ENCODE measurements at places on chromosomes 5 and 9.

DNA sequence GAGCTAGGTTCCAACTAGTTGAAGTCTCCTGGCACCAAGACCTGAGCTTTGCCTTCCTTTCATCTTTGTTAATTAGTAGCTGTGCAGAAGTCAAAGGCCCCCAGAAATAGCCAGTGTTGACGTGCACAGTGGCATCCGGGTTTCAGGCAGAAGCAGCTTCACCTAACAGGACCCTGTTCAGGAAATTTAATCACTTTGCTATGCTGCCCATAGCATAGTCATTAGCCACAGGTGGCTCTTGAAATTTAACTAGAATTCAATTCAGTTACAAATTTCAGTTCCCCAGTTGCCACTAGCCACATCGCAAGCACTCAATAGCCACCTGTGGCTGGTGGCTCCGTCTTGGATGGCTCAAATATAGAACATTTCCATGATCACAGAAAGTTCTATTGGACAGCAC, 179.1 kb downstream of the GOLPH3 start:
- no peak for DNase-seq

GRCh38 chr9:16152276-16153101, 599.6 kb downstream of the CCDC171 start:
- DNase-seq = no peak

DNA sequence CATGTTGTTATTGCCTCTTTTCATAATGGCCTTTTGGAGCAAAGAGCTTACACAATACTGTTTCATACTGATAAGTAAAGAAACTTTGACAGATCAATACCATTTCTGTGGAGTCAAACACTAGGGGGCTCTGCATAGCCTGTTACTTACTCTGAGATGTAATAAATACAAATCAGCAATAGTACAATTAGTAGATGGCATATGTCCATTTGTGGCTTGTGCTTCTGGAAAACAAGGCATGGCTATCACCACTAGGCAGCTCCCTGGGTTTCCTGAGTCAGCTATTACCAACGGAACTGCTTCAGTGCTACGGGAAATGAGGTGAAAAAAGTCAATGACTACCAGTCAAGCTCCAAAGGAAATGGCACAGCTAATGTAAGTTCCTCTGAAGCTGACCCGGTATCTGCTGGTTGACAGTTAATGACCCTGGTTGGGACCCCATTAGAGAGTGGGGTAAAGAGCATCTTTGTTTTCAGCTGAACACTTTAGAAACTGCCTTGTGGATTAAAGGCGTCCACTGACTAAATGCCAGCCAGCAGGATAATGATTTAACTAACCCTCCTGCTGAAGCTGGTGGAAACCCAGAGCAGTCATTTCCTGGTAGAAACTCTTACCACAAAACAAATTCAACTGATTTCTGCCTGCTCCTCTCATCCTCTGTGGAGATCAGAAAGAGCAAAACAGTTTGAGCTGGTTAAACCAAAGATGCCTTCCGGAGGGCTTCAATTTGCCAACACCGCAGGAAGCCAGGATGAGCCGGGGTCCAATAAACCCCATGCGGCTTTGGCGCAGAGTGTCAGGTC, 69.0 kb upstream of the FAM169A start:
- no peak for DNase-seq

DNA sequence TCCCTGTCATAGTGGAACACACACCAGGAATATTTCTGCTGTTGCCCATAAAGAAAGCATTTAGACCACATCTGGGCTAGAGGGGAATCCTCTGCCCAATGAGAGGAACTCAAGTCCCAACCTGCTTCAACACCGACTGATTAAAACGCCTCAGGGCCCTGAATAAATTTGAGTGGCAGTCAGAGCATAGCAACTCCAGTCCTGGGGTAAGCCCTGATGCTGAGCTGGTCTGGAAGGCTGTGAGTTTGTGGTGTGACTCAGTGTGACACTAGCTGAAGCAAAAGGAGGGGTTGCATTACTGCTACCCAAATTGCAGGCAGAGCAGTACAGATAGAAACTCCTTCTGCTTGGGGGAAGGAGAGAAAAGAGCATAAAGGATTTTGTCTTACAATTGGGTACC, 148.3 kb downstream of the PRDM9 start:
- no peak for DNase-seq

- no peak for DNase-seq
Observed at GRCh38 chr5:125106881-125107280, 360.4 kb upstream of the ZNF608 start.

DNA sequence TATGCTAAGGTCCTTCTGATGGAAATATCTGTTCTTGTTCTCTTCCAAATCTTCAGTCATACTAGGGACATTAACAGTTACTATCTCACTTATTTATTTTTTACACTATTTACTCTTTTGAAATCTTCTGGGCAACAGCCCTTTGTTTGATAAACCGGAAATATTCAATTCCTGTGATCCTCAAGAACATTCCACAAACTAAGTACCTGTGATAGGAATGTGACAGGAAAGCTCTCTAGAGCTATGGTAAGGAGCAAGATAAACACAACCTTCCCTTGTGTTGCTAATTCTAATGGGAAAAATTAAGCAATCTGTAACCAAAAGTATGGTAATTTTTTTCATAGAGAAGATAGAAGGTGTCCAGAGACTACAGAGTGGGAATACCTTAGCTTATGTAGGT, 22.0 kb upstream of the ANKRD34B start:
- no peak for DNase-seq

- no peak for DNase-seq
Observed at GRCh38 chr5:95102687-95103086, 182.2 kb downstream of the MCTP1 start.

GRCh38 chr5:9201761-9202160, 344.1 kb downstream of the SEMA5A start:
- DNase-seq = no peak

- no peak for DNase-seq
Observed at GRCh38 chr9:114958844-114959235, 28.4 kb upstream of the TNFSF8 start.

DNA sequence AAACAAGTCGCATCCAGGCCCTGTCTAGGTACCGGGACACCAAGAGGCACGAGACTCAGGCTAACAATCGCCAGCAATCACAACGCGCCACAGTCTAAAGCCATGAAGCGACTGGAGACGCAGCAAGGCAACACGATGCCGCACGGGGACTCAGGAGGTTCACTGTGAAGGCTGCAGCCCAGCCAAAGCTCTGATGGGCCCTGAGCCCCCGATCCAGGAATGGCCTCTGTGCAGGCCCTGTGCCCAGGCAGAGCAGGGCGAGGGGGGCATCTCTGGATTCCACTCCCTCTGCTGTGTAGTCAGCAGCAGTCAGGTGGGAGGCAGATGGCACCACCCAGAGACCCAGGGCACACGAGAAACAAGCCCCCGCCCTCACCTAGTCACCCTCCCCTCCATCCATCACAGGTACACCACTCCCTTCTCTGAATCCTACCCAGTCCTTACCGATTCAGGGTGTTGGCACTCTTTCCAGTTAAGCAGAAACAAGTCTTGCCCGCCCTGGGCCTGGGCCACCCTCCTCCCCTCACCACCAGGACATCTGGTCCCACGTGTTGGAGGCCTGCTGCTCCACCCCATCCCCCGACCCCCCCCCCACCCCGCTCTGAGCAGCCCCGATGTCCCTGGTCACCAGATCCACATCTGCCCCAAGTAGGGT, 1.1 kb downstream of the RALGDS start:
- peak; percentile 67 for DNase-seq

DNA sequence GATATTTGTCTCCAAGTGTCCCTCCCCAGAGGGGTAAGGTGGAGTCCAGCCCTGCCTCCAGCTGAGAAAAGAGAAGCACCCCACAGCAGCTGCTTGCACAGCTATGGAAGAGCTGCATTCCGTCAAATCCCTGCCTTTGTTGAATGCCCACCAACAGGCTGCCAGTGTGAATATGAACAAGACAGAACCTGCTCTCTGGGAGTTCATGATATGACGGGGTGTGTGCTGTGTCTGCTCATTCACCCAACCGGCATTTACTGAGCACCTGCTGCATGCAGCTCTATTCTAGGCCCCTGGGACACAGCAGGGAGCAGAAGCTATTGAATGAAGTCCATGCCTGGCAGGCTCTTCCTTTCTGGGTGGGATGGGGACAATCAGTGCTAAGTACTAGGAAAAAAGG, 238.8 kb downstream of the GADD45G start:
- DNase-seq = no peak

DNA sequence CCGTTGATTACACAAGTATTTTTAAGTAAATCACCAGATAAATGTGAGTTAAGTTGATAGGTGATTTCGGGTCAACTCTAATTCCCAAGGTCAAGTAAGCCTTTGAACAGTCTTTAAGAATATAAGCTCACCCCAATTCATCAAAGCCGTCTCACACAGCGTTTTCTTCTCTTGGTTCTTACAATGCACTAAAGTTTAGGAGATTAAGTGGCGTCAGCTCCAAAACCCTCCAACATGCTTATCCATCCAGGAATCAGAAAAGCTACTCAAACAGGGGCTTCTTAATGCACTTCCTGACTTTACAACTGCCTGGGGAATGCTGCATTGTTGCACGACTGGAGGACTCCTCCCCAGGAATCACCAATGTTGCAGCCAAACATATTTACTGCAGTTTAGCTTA, 206.2 kb upstream of the EFNA5 start:
- DNase-seq = no peak
